ENCODE measurements at places on chromosomes 16 and 17. TPM values are rescaled to one million over a fixed set of nuclear protein-coding genes. Genes with fewer than 3 reads are reported as not detected.

- DNase-seq: no peak
Observed at GRCh38 chr17:69525920-69526841, 111.7 kb downstream of the MAP2K6 start.

DNA sequence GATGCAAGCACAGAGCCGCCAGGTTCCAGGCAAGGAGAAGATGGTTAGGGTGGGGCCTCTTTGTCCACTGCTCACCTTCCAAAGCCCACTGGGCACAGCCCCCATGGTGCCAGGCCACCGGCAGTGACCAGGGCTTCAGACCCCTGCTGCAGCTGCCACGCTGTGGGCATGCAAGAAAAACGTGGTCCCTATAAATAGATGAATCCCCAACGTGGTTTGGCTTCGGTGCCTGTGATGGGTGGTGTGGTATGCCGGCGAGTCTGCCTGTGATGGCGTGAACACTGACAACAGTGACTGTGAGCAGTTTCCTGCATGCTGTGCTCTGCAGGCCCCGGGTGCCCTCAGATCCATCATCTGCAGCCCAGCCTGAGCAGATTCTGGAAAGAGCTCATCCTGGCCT lies 36.6 kb downstream of the RAB11FIP4 start:
- DNase-seq: no peak

- no peak for DNase-seq
Observed at GRCh38 chr17:59202320-59202719, 7.5 kb upstream of the SMG8 start.

DNA sequence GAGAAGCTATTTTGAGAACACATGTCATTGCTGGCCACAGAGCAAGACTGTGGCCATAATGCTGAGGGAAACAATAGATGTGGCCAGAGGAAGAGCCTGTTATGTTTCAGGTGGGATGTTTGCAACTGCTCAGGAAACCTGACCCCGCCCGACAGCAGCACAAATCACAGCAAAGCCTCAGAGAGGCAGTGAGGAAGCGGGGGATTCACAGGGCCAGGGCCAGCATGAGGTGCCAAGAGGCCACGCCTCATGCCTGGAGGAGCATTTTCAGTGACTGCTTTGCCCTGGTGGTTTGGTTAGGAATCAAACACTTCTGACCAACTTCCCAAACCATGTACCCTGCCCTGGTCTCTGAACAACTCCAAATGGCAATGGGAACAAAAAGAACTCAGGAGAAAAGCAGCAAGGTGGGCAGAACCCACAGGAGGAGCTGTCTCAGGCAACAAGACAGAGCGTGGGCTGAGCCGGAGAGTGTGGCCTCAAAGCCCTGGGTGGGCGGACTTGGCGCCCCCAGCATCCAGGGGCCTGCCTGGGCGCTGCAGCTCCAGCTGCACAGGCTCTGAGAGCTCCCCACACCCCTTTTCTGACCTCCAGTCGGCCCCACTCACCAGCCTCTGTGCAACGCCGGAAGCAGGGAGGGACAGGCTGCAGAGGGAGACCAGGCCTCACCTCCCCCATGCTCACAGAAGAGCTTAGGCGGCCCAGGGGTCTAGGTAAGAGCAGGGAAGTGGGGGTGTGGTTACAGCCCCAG lies 20.6 kb downstream of the HIC1 start:
- DNase-seq: no peak

GRCh38 chr17:78996781-78997201 lies 12.8 kb downstream of the CANT1 start:
- DNase-seq: no peak

GRCh38 chr17:6503641-6504195 lies 52.6 kb downstream of the PITPNM3 start:
- no peak for DNase-seq

- DNase-seq: no peak
Observed at GRCh38 chr16:80607204-80607603, 66.4 kb downstream of the DYNLRB2 start.

GRCh38 chr16:12459391-12460063 lies 344.2 kb downstream of the CPPED1 start:
- no peak for DNase-seq

- no peak for DNase-seq
Observed at GRCh38 chr16:55351936-55352335, 27.9 kb downstream of the IRX6 start.

- DNase-seq: no peak
Observed at GRCh38 chr17:6940186-6940649, 55.6 kb upstream of the ALOX12 start.

- DNase-seq: no peak
Observed at GRCh38 chr16:8137606-8138005, 452.7 kb downstream of the TMEM114 start.

- no peak for DNase-seq
Observed at GRCh38 chr16:10561001-10561400, 19.4 kb downstream of the EMP2 start.

- no peak for DNase-seq
Observed at GRCh38 chr16:15777533-15778203, 79.2 kb downstream of the MYH11 start.

CACNG5 gene
- polyA plus RNA-seq: 3.1 TPM

LGALS3BP gene
- polyA plus RNA-seq: 115 TPM

LUC7L3 gene
- polyA plus RNA-seq: 565 TPM

PLEKHM1 gene
- polyA plus RNA-seq: 11.5 TPM

PIMREG gene
- polyA plus RNA-seq: 20.2 TPM

SCGB1C2 gene
- polyA plus RNA-seq: 0.79 TPM

STX1B gene
- 0.89 TPM for polyA plus RNA-seq

CRYM gene
- polyA plus RNA-seq: 9.8 TPM

TLCD3A gene
- 28.2 TPM for polyA plus RNA-seq

CLEC19A gene
- not detected for polyA plus RNA-seq
